ENCODE measurements at places on chromosomes 3 and 15.
A peak's percentile ranks its signal among the peaks of the same experiment; 100 is the strongest.

DNA sequence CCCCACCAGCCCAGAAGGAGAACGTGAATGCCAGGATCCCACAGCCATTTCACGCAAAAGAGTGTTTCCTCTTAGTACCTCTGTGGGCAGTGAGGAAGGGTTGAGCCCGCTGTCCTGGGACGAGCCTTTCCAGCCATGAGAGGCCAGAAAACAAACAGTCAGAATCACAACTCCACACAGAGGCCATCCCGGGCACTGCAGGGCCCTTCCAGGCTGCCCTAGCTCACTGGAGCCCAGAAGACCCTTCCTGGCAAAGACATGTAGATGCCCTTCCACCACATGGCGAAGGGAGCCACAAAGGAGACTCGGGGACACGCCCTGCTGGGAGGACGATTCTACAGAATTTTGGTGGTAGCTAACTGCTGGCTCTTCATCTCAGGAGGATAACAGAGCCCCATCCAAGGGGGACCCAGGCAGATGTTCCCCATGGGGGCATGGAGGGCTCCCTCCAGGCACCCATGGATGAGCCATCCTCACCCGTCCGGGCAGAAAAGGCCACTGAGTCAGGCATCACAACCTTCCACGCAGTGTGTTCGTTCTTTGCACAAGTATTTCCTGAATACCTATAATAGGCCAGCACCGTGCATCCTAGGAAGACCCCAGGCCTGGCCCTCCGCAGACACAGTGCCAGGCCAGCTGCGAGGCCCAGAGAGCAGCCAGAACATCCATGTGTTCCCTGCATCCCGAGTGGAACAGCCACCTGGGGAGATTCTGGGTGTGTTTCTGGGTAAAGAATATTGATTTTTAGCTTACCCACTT lies 47.2 kb downstream of the SLC12A8 start:
- DNase-seq: no peak

DNA sequence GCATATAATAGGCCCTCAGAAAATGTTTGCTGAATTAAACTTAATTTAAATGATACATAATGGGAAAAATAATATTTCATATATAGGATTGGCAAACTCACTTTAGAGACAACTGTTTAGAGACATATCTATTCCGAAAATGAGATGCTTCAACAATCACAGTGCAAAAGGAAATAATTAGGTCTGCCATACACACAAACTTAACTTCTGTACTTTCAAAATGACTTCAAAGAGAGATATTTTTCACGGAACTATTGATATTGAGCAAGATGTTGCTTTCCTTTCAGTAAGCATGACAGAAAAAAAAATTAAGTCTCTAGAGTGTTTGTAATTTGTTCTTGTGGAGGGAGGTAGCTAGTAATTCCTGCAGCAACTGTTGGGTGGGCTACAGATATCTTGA lies 769.5 kb downstream of the TUSC7 start:
- no peak for DNase-seq

DNA sequence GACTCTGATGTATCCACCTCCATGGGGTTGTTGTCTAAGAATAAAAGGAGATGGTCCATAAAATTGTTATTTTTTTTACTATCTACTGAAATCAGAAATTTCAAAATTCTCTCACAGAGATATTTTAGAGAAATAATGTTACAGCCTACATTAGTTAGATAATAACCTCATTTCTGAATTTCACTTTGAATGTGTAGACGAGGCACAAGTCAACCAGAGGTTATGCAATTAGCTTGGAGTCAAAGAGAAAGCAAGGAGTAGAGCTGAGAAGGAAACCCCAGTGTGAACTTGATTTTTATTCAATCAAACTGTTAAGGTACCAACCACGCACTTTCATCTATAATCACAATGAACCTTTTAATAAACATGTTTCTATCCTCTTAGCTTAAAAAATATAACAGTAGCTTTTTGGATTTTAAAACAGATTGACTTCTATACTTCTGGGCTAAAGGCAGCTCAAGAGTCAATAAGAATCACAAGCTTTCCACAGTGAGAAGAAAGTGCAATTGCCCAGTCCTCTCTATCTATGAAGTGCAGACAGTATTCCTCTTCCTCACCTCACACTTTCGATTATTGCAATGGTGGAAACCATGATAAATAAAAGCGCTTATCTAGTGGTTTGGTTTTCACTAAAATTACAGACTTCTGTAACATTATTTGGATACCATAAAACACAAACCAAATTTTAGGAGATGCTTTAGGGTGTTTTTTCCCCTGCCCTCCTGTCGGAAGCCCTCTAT lies 403.2 kb downstream of the ZBTB20 start:
- DNase-seq: no peak

- no peak for DNase-seq
Observed at GRCh38 chr3:150945226-150946032, 27.1 kb downstream of the CLRN1 start.

DNA sequence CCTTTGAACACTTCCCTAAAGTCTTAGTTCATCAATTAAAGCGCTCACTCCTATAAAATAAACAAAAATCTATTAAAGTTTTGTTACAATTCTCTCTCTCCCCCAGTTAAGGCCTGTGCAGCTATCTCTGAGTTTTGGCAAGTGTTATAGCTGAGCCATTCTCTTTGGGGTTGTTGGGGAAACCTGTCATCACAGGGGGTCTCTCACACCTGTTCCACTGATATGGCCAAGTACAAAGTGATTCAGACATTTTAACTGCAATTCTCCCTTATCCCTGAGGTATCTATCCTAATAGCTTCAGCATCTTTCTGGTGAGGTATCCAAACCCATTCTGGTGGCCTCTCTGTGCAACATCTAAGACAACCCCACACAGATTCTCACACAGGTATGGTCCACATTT lies 116.4 kb downstream of the UNC13C start:
- no peak for DNase-seq

- DNase-seq: no peak
Observed at GRCh38 chr3:8738639-8739038, 5.0 kb downstream of the CAV3 start.

DNA sequence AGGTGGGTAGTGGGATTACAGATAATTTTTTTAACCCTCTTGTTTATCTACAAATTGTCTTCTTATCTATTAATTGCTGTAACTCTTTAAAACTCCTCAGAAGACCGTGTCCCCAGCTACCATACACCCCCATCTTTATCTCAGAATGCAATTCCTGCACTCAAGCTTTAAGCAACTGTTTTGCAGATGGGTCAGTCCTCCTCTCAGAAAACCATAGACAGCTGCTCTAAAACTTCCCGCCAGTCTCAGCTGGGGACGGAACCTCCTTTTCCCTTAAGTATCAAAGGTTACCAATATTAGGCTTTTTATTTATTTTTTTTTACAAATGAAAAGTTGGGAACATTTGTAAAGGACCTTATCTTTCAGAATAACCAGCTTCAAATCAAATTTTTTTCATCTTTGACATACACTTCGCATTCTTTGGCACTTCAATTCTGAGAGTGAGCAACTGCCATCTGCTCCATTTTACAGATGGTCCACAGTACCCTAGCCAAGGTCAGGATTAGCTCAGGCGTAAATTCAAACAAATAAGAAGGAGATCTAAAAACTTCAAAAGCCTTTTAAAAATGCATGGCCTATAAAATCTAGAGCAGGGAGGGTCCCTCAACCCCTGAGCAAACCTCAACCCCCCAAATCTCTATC lies 1.3 kb downstream of the GATM start:
- DNase-seq: no peak

DNA sequence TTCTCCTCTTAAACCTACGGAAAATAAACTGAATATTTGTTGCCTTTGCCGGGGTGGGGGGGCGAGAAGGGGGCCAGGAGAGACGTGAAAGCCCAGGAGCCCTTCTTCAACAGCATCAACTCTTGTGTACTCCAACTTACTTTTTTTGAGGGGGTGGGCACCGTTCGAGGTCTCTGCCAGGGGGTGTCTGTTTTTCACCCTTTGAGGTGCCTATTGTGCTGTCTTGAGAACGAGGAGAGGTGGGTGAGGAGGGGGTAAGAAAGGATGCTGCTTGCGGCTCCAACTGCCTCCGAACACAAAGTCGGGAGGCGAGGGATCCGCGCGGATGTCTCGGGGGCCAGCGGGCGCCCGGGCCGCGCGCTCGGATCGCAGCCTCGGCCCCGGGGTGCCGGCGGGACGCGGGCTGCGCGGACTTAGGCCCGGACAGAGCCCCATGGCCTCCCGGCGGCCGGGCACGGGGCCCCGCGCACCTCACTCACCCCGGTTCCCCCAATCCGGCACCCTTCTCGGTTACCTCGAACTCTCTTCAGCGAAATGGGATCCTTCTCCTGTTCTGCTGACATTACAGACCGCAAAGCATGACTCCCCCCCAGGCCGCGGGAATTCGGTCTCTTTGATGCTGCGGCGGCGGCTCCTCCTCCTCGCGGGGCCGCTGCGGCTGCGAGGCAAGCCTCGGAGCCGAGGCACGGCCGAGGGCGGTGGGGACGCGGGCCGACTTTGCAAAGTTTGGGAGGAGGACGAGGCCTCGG lies 650 bp downstream of the PYGO1 start:
- DNase-seq: no peak

DNA sequence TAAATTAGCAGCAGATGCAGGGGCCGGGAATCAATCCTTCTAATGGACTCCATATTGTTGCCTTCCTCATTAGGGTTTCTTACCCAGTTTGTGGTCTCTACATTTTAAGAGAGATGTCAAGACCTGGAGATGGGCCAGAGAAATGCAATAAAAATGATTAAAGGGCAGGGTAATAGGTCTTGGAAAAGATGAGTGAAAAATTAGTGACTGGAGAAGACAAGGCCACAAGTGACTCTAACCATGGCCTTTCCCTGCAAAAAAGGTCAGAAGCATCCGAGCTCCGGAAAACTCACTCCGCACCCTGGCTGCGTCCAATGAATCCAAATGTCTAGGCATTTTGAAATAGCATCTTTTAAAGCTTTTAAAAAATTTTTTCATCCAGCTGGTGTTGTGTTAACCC lies 152.8 kb downstream of the ARRDC4 start:
- DNase-seq: no peak

- DNase-seq: no peak
Observed at GRCh38 chr15:59722476-59722875, 33.4 kb upstream of the BNIP2 start.

GRCh38 chr3:117278424-117279190 lies 569.0 kb downstream of the TUSC7 start:
- no peak for DNase-seq

- no peak for DNase-seq
Observed at GRCh38 chr3:184725176-184725719, 13.4 kb upstream of the MAGEF1 start.

DNA sequence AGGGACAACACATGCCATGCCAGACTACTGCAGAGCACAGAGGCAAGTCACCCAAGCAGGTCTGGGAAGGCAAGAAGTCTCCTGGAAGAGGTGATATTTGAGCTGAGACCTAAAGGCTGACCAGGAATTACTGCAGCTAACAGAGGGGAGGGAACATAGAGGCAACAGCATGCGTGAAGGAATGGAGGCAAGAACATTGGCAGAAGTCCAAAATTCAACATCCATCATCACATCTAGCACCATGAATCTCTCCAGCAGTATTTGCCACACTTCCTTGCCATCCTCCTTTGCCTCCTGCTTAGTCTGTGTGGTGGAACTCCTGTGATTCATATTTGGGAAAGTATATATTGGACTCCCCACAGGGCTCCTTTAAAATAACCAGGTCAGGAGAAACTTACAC lies 870 bp upstream of the TSEN2 start:
- no peak for DNase-seq

DNA sequence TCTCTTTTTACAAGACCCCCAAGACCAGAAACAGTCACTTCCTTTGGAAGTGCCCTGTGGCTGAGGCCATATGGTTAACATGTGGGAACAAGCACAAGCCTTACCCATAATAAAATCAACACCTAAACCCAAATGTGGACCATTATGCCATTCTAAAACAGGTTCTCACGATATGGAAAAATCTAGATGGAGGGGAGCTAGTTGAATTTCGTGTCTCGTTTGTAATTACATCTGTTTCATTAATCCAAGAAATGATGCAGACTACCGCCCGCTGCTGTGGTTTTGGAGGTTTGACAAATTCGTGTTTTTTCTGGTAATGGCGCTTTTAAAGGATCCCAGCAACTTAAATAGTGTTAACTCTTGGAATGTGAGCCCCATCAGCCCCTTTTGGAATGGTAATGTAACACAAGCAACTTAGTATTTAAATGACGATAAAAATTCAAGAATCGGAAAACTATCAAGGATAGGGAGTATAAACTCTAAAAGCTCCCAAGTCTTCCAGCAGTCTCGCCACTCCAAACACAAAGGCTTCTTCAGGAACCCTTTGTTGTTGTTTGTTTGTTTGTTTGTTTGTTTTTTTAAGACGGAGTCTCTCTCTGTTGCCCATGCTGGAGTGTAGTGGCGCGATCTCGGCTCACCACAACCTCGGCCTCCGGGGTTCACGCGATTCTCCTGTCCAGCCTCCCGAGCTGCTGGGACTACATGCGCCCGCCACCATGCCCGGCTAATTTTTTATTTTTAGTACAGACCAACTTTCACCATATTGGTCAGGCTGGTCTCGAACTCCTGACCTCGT lies 1.1 kb downstream of the CNBP start:
- no peak for DNase-seq

DNA sequence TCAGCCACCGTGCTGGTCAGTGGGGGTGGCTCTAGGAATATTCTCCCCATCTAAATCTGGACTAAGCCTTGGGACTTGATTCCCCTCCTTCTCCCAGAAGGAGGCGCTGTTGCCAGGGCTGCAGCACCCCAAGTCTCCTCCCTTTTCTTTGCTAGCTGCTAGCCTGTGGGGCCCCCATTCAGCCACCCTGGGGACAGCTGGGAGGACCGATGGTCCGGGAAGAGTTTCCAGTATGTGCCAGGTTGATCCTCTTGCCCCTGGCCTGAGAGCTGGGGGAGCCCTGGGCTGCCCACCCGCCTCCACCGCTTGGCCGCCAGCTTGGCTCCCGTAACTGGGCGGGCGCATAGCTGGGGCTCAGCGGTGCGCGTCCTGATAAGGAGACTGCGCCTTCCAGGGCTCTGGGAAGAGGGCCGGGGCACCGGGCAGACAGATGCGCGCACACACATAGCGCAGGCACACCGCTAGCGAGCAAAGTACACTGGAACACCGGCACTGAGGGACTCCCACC lies 4.2 kb downstream of the SMAD6 start:
- no peak for DNase-seq

- DNase-seq: no peak
Observed at GRCh38 chr3:196537319-196537984, 22.3 kb upstream of the SMCO1 start.

DNA sequence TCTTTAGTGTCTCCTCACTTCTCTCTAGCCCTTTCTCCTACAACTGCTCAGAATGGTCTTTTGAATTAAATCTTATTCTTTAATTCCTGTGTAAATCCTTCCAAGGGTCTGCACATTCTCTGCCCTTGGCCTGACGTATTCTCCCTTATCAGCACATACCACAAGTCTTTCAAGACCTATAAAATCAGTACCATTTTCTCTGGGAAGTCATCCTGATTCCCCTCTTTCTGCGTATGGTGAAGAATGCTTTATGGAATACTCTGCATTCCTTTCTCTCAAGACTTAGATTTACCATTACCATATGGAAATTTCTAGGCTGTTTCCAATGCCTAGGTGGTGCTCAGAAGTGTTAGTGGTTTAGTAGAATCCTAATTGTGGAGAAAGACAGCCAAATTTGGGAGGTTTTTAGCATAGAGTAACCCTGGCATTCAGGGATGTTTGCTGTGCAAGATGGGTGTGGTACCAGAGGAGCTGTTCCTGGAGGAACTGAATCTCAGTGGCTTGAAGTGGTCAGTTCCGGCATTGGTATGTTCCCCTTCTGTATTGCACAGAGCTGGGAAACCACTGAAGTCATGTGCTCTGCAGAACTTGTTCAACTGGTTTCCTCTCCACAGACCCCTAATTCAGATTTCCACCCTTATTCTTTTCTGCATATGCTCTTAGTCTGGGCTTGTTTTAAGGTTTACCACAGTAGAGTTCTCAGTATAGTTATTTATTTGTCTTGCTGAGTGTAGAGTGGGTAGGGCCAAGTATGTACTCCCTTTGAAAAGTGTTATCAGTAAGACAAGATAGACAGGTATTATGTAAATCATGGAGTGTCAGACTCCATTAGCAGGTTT lies 24.5 kb downstream of the IQGAP1 start:
- DNase-seq: peak; percentile 55

All from Jurkat, Clone E6-1 (cell line).